Mesendoderm (in vitro differentiated cells): ENCODE measurements at places on chromosomes 2 and 18.

GRCh38 chr2:238864207-238865014, 16.5 kb downstream of the TWIST2 start:
- DNase-seq = peak; percentile 96

DNA sequence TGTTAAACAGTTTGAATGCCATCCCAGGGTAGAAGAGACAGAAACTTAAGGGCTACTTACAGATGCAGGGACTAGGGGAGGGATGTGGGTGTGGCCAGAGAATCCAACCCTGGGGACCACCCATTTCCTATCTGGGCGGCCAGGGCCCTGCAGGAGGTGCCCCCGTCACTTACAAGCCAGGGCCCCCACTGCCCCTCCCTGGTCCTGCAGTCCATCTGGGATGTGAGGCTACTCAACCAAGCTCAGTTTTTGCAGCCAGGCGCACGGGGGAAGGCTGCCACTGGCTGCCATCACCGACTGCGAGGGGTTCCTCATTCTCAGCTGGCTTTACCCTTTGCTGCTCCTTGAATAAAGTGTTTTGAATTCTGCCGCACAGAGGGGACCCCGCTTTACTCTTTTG, 42.1 kb downstream of the RRM2 start:
- DNase-seq = no peak

- DNase-seq = no peak
Measured at GRCh38 chr18:60022671-60023276, 123.0 kb downstream of the PMAIP1 start.

GRCh38 chr2:156999661-157000060, 257.8 kb upstream of the GALNT5 start:
- no peak for DNase-seq

DNA sequence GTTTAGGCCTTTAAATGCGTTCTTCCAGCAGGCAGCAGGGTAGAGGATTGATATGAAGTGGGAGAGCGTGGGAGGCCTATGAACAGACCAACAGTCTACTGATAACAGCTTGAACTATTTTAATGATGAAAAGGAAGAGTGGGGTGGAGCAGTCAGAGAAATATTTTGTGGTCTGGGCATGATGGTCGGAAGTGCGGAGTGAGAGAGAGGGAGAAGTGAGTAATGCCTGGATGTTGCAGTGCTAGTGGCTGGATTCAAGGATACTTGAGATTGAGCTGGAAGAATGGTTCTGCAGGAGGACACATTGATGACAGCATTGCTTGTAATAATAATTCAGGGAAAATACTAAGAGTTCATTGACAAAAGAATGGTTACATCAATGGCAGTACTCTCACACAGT, 151.0 kb upstream of the DAPL1 start:
- no peak for DNase-seq

- no peak for DNase-seq
Measured at GRCh38 chr2:114066186-114066747, 176.4 kb downstream of the ACTR3 start.

GRCh38 chr2:239341146-239341732, 59.6 kb downstream of the HDAC4 start:
- DNase-seq = no peak

- DNase-seq = no peak
Measured at GRCh38 chr2:239166201-239166834, 234.5 kb downstream of the HDAC4 start.

GRCh38 chr18:13710414-13710831, 15.9 kb downstream of the FAM210A start:
- no peak for DNase-seq

DNA sequence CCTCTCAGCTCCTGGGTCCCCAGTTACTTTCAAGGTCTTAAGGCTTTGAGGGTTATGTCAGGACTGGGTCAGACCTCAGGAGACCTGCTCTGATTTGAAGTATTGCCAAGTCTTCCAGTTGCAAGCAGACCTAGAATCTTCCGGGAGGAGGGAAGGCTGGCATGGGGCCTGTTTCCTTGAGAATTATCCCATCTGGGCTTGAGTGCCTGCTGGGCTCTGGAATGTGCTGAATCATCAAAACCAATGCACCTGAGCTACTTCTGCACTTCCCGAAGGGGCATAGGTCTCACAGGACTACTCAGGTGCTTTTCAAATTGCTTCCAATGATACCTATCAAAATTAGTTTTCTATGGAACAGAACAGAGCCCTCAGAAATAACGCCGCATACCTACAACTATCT, 327.3 kb downstream of the XIRP2 start:
- peak; percentile 19 for DNase-seq

DNA sequence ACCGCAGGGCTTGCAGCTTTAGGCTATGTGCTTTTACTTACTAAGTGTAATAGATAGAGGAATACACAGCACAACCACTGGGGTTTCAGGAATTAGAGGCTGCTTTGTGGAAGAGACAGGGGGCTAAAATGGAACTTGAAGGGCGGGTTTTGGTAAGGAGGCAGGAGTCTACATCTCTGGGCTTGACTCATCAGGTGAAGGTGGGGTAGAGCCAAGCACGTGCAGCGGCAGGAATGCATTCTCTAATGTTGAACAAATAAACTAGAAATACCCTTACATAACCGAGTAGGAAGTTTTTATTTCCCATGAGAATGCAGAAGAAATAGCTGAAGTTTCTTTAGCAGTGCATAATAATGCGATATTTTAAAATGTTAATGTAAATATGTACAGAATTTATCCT, 673.8 kb upstream of the SALL3 start:
- peak; percentile 3 for DNase-seq

GRCh38 chr2:218569661-218570500, 1.2 kb downstream of the CNOT9 start:
- DNase-seq = peak; percentile 55

- no peak for DNase-seq
Measured at GRCh38 chr2:106745468-106745867, 140.5 kb downstream of the ST6GAL2 start.

DNA sequence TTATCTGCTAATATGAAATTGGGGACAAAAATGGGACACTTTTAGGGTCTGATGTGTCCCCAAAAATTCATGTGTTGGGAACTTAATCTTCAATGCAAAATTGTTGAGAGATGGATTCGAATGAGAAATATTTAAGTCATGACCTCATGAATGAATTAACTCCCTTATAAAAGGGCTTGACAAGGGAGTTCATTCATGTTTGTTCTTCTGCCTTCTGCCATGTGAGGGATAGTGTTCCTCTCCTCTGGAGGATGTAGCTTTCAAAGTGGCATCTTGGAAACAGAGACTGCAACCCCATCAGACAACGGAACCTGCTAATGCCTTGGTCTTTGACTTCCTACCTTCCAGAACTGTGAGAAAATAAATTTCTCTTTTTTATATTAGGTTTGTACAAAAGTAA, 89.2 kb upstream of the LINC00305 start:
- no peak for DNase-seq

GRCh38 chr2:43526994-43527393, 68.8 kb downstream of the THADA start:
- no peak for DNase-seq

DNA sequence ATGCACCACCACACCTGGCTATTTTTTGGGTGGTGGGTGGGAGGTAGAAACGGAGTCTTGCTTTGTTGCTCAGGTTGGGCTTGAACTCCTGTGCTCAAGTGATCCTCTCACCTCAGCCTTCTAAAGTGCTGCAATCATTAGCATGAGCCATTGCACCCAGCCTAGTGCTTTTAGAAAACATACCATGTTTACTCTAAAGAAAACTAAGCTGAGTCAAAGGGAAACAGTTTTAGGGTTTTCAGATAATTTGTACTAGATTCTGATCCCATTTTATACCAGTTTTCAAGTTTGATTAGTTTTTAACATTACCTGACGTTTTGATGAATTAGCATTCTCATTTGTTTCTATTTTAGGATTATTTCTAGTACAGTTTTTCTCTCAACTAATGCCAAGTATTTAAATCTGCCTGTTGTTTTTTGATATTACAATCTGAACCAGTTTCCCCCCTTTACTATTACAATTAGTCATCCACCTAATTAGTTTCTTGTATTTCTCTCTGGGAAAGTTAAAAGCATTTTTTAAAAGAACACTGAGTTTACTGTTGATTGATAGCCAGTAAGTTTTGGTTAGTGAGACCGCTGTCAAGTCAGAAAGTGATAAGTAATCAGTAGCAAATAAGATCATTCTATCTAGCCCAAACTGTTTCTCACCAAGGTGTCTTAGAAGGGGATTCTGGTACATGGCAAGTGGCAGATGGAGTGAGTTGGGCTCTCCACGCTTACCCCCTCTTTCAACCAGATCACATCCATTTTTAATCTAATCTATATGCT, 24.2 kb upstream of the TBR1 start:
- peak; percentile 17 for DNase-seq

- no peak for DNase-seq
Measured at GRCh38 chr2:221267773-221268425, 304.2 kb downstream of the EPHA4 start.

- DNase-seq = no peak
Measured at GRCh38 chr2:20229322-20230113, 4.6 kb upstream of the SDC1 start.

GRCh38 chr18:46728219-46728930, 28.5 kb downstream of the ST8SIA5 start:
- no peak for DNase-seq

DNA sequence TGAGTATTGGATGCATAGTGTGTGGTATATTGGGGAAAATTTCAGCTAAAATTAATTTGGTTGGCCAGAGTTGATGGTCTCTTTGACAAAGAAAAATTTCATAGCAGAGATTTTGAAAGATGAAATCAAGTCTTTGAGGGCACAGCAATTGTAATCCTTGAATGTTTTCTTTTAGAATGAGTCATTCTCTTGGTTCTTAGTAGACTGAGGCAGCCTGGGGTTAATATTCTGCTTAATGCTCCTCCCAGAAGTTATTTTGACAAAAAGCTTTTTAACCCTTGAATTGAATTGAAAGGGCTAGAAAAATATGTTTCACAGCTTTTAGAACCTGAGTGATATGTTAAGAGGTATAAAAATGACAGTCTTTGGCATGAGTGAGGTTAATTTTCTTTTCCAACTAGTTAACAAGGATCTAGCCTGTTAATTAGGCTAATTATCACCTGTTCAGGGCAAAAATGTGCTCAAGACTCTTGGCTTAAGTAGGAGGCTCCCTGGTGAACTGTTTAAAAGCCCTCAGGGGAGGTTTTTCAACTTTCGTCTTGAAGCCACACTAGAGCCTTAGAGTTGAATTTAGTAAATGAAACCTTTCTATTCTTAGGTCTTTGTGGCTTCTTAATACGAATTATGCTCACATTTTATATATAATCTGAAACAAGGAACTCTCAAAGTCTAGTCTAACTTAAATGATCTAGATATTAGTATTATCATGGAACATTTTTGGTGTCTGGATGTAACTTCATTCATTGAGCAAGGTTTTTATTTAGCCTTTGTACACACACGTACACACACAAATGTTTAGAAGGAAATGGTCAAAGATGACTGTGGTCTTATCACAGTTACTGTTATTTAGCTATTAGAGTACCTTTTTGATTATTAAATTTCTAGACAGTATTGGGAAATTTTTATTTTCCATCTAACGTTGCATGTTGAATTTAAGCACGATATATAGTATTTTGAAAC, 272.5 kb downstream of the ZNF407 start:
- peak; percentile 63 for DNase-seq

DNA sequence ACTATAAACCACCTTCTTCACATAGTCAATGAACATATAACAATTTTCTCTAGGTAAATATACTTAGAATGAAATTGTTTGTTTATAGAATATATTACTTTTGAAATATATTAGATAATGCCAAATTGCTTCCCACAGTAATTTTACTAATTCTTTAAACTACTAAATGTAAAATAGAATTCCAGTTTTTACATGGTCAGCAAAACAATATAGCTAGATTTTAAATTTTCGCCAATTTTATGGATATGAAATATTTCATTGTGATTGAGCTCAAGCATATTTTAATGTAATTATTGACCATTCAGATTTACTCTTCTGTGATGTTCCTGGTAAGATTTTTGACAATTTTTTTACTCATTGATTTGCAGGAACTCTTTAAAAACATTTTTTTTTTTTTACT, 444.6 kb downstream of the PARD3B start:
- DNase-seq = no peak

- DNase-seq = no peak
Measured at GRCh38 chr2:133377021-133377481, 191.2 kb downstream of the NCKAP5 start.

GRCh38 chr2:135620198-135620597, 88.9 kb downstream of the R3HDM1 start:
- DNase-seq = no peak

DNA sequence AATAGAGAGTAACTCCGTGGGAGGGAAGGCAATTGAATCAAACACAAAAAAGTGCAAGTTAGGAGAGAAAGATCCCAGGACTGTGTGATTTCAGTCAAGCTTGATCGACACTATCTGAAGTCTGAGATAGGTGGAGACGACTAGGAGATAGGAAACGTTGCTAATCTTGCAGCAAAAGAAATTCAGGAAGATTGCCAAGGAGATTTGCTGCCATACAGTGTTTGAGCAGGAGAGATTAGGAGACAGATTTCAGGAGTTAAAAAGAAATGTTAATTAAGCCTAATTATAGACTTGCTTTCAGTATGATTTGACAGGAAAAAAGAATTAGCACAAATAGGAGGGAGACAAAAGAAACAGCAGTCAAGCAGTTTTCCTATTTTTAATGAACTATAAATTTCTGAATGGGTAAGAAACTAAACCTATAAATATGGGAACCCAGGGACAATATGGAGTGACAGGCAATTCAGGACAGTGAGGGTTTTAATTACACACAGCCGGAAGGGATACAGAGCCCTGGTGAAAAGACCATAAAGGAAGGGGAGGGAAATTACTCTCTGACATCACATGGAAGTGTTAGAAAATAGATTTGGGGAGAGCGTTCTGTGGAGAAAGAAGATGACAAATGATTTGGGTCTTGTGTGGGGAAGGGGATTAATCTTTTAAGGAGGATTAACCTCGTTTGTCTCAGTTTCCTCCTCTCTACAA, 72.6 kb downstream of the SUCLG1 start:
- peak; percentile 87 for DNase-seq

DNA sequence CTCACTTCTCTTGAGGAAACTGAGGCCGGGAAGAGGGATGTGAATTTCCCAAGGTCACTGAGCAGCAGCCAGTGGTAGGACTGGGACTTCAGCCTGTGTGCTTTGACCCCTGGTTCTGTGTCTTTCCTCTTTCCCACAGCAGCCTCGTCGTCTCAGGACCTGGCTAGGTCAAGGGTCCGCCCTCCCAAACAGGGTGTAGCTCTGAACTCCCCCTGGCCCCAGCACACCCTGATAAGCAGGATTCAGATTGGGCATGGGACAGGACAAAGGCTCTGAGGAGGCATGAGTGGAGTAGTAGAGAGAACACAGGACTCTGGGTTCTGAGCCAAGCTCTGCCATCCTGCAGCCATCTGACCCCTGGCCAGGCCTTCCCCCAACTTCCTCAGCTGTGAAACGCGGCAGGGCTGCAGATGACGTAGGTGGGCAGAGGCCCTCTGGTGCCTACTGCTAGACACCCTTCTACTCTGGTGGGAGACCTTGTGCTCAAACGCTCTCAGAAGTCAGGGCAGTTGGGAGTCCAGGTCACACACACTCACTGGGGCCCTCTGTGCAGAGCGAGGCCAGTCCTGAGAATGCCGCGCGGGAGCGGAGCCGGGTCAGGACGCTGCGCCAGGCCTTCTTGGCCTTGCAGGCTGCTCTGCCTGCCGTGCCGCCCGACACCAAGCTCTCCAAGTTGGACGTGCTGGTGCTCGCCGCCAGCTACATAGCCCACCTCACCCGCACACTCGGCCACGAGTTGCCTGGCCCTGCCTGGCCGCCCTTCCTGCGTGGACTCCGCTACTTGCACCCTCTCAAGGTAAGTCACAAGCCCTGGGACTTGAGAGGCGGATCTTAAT, 984 bp downstream of the TCF23 start:
- no peak for DNase-seq
